Fibroblast of mammary gland (primary cell): ENCODE measurements at places on chromosomes 11 and 22.
A peak's percentile ranks its signal among the peaks of the same experiment; 100 is the strongest.

- no peak for DNase-seq
Observed at GRCh38 chr11:61452825-61453224, 22.9 kb downstream of the SDHAF2 start.

- peak; percentile 57 for DNase-seq
Observed at GRCh38 chr11:14904745-14905103, 12.7 kb upstream of the CYP2R1 start.

- DNase-seq = peak; percentile 34
Observed at GRCh38 chr11:45145379-45146071, 914 bp upstream of the PRDM11 start.

DNA sequence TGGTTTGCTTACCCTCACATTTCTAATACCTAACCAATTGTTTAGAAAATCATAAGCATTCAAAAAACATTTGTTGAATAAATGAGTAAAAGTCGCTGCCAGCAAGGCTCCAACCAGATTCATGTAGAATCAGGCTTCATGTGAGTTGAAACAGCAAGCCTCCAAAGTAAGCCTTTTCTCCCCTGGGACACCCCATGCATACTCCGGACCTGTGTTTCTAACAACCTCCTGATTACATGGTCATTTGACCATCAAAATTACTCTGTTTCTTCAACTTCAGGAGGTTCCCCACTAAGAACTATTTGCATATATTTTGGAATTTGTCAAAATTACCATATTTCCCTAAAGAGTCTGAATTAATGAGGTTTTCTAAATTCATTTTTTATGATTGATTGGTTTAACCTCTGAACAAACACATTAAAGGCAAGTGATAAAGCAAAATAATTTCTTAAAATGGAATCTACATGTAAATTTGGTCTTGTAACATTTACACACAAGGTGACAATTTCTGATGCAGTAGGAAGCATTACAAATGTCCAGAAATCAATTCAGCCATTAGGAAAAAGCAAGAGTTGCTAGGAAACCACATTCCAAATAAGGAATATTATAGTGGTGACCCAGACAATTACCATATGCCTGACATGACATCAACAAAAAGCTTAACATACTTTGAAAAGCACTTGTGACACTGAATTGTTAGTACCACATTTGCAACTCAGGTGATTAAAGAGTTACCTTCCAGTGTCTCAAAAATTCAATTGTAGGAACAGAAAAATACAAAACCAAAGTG, 252.6 kb downstream of the GUCY1A2 start:
- DNase-seq = no peak

DNA sequence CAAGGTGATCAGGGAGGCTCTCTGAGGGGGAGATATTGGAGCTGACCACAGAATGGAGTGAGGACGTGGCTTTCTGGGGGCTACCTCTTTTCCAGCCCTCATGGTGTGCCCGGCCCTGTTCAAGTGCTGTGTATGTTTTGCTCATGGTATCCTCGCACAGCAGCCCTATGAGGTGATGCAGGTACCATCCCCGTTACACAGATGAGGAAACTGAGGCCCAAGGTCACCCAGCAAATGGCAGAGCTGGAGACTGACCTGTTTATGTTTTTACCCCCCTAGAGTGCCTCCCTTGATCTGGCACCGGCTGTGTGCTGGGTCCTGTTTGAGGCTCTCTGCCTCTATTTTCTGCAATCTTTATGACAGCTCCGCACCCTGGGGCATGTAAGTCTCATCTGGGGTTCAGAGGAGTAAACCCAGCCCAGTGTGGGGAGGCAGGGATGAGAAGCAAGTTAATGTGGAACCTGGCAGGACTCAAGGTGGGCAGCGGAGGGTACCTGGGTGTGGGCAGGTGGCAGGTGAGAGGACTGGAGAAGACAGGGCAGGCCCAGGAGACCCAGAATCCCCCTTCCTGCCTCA, 20.8 kb downstream of the SGSM1 start:
- DNase-seq = no peak

GRCh38 chr22:40479887-40480538, 109.6 kb downstream of the SGSM3 start:
- peak; percentile 75 for DNase-seq

DNA sequence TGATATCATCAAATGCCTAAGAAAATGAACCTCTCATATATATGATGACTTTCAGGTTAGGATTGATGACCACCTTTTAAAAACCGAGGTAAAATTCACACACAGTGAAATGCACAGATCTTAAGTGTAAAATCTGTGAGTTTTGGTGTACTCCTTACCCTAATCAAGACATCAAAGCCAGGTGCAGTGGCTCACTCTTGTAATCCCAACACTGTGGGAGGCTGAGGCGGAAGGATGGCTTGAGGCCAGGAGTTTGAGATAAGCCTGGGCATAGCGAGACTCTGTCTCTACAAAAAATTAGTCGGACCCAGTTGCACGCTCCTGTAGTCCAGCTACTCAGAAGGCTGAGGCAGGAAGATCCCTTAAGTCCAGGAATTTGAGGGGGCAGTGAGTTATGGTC, 140.4 kb downstream of the UVRAG start:
- no peak for DNase-seq

- DNase-seq = peak; percentile 59
Observed at GRCh38 chr11:59669611-59670009, 773 bp upstream of the PATL1 start.

- DNase-seq = no peak
Observed at GRCh38 chr11:57123590-57123989, 58.2 kb upstream of the LRRC55 start.

GRCh38 chr11:22049276-22049675, 143.6 kb upstream of the ANO5 start:
- DNase-seq = no peak

DNA sequence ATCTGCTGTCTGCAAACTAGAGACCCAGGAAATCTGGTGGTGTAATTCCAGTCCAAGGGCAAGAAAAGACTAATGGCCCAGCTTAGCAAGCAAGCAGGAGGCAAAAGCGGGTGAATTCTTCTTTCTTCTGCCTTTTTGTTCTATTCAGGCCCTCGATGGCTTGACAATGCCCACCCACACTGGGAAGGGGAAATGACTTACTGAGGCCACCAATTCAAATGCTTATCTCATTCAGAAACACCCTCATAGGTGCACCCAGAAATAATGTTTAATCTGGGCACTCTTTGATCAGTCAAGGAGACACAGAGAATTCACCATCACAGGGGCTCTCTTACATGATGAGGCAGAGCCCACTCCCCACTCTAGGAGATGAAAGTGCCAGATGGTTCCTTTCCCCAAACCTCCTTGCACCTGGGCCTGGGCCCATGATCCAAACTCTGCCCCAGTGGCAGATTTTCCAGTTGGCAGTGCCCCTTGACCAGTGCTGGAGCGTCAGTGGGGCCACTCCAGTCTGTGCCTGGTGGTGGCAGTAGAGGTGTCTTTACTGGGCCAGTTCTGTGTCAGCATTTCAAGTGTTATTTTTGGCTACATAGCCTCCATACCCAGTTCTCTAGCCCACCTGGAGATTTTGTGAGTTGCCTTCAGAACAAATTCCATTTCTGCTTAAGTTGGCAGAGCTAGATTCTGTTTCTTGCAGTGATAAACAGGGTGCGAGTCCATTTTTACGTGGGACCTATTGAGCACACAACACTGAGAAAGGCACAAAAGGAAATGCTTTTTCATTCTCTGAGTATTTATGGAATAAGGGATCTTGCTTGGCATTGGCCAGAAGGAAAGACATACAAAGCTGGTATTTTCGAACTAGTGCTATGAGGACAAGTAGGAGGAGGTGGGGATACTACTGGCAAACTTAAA, 7.5 kb downstream of the ELMOD1 start:
- no peak for DNase-seq
